HS-27A (cell line): ENCODE measurements at places on chromosomes 2 and 18.

GRCh38 chr2:219509780-219510511 is 4.3 kb upstream of the ASIC4 start:
- DNase-seq = no peak

- DNase-seq = peak; percentile 29
Observed at GRCh38 chr2:19574778-19575260, 216.4 kb upstream of the OSR1 start.

- no peak for DNase-seq
Observed at GRCh38 chr2:183495589-183496267, 371.5 kb downstream of the NUP35 start.

DNA sequence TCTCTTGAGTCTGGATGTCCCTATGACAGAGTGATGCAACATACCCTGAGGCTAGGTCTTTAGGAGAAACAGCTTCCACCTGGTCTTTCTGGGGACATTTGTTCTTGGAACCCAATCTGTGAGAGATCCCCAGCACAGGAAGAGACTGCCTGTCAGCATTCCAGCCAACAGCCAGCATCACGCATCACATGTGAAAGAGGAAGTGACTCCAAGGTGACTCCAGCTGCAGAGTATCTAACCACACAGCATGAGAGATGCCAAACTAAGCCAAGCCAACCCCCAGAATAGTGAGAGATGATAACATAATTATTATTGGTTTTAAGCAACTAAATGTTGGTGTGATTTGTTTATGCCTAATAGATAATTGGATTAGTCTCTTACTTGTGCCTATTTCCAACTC is 35.7 kb downstream of the C18orf63 start:
- DNase-seq = no peak

DNA sequence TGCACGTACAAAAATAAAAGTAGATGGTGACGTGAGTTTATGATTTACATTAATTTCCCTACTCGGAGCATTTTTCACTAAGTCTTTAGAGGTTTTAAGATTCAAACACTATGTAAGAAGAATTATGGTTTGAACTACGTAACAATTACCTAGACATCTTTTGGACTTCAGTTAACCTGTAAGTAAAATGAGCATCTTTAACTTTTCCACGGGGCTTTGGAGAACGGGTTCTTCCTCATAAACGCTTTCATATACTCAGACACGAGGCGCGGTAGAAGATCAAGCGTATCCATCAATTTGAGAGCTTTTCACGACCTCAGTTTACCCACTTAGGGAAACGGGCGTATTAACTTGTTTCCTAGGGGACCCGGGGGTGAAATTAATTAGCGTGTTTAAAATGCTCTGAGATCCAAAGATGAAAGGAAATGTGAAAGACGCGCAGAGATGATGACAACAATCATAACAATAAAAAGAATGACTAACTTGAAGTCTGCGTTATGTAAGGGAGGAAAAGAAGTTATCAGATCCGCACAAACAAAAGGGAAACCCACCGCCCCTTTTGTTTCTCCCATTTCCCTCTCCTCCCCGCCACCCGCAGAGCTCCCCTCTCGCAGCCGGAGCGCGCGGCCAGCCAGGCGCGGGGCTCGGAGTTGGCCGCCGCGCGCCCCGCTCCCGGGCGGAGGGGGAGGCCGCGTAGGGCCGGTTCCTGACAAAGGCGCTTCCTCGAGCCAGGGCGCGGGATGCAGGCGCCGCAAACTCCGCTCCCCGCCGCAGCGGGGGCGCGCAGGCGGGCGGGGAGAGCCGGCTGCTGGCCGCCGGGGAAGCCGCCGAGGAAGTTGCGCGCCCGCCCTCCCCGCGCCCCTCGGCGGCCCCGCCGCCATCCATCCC is 807 bp downstream of the PELI1 start:
- DNase-seq = no peak

DNA sequence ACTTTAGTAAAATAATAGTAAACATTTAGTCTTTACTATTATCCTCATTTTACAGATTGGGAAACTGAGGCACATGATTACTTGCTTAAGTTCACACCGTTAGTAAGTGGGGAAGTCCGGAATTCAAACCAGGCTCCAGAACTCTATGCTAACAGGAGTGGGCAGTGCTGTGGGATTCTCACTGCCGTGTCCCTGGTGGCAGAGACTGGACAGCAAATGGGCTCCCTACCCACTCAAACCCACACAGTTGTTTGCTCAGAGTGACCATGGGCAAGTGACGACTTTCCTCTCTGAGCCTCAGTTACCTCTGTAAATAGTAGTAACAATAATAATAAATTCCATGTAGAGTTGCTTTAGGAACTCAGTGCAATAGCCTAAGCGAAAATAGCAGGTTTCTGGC is 24.0 kb downstream of the MAIP1 start:
- DNase-seq = no peak

DNA sequence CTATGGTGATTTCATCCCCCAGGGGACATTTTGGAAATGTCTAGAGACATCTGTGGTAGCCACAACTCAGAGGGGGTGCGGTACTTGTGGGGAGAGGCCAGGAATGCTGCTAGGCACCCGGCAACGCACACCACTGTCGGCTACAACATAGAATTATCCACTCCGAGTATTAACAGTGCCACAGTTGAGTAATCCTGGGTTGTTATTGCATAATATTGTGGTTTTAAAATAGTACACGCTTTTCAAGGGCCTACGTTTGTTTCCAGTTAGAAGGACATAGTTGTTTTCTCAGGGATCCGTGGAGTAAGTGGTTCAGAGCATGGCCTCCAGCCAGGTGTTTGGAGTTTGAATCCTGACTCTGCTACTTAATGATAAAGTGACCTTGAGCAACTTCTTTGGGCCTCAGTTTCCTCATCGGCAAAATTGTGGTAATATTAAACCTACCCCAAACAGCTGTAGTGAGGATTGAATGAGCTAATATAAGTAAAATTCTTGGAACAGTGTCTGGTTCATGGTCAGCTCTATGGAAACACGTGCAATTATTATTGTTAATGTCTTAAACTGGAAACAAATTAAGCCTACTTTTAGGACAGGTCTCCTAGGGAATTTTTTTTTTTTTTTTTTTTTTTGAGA is 24.5 kb downstream of the CYP27A1 start:
- DNase-seq = peak; percentile 64

DNA sequence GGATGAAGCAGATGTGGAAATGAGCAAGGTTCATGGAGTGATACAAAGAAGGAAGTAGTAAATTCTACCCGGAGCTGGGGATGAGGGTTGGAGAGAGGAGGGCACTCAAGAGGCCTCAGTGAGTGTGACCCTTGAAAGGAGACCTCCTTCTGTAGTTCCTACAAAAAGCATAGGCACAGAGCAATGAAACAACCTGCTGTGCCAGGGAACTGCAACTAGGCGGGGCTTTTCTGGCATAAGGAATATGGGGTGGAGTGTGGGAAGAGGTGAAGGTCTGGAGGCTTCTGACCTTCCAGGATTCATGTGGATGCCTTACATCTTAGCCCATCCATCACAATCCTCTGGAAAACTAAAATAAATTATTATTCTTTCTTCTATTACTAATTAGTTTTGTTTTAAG is 25.5 kb upstream of the PGAP1 start:
- no peak for DNase-seq

GRCh38 chr2:206271065-206271464 is 3.4 kb upstream of the ZDBF2 start:
- no peak for DNase-seq

DNA sequence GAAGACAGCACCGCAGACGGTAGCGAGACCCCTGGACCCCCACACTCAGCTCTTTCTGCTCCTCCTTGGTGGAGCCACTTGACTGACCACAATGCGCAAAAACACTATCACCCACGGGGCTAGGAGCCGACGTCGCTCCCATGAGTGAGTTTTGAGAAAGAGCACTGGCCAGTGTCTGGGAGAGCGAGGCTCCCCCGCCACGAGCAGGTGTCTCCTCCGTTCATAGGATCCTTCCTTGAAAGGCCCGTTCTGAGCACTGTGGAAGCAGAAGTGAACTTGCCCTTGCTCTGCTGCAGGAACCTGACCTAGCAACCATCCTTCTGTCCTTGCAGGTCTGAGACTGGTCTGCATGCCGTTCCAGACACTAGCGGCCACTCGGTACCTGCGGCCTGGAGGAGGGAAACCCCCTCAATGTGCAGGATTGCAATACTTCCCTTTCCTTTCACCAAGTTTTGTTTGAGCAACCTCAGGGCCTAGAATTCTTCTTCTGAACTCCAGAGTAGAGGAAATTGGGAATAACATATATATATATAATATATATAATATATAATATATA is 12.9 kb upstream of the ZNF516 start:
- DNase-seq = no peak

DNA sequence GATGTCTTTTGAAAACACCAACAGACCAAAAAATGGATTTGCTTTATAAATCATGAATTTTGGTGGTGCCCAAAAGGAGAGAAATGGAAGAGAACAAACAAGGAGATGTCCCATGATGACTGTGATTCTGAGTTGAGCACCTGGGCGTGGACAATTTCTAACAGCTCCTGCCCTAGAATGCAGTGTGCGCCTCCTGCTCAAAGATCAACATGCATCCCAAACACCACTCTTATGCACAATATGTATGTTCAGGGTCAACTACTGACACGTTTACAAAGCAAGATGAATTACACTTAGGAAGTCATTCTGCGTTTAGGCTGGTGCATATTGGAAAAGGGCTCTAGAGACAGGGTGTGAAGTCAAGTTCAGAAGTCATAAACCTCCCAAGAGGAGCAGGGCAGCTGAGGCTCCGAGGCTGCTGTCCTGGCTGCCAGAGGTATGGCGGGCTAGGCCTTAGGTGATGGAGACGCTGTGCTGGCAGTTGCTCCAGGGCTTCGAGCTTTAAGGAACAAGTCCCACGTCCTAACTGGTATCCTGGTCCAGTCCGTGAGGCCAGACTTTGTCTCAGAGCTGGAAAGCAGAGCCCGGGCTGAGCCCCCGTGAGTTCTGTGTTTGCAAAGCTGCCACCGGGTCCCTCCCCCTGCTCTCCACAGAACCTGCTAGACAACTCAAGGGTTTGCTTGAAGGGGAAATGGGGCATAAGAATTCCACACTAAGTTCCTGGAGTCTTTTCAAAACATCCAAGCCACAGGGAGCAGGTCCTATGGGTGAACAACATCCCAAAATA is 74.0 kb downstream of the ZNF516 start:
- no peak for DNase-seq

GRCh38 chr2:37379881-37380296 is 35.5 kb downstream of the QPCT start:
- no peak for DNase-seq

GRCh38 chr2:85449214-85449588 is 30.7 kb downstream of the SH2D6 start:
- no peak for DNase-seq

DNA sequence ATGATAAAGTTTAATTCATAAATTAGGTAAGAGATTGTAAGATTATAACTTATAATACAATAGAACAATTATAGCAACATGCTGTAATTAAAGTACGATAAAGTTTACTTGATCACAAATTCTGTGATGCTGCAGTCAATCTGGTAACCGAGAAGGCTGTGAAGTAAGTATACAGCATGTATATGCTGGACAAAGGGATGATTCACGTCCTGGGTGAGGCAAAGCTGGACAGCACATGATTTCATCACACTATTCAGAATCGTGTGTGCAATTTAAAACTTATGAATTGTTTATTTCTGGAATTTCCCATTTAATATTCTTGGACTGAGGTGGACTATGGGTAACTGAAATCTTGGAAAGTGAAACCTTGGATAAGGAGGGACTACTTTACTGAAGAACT is 522.2 kb upstream of the CNTNAP5 start:
- DNase-seq = no peak

DNA sequence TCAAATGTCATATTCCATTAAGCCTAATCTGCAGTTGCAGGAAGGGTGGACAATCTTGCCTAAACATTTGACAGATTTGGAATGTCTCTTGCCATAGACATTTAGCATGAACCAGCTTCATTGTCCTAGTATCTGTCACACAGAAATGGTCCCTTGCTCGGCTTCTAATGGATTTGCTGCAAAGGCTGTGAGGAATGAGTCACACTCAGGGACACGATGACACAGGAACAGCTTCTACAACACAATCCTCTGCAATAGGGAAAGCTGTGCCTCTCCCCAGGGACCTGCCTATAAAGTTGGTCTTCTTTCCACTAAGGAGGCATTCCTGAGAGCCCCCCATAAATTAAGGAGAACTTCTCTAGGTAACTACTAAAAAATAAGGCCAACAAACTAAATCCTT is 155.1 kb upstream of the L3MBTL4 start:
- DNase-seq = no peak

DNA sequence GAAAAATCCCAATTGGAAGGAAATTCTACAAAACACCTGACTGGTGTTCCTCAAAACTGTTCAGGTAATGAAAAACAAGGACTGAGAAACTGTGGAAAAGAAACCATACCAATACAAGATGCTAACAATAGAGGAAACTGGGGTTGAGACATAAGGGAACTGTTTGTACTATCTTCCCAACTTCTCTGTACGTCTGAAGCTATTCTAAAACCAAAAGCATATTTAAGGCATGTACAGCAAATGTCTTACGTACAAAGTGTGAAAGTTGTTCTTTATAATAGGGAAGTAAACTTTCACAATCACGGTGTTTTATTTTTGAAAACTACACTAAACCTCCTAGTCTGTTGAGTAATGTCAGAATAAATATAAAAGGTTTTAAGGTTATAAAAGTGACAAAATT is 776.1 kb upstream of the RAB6C start:
- no peak for DNase-seq

DNA sequence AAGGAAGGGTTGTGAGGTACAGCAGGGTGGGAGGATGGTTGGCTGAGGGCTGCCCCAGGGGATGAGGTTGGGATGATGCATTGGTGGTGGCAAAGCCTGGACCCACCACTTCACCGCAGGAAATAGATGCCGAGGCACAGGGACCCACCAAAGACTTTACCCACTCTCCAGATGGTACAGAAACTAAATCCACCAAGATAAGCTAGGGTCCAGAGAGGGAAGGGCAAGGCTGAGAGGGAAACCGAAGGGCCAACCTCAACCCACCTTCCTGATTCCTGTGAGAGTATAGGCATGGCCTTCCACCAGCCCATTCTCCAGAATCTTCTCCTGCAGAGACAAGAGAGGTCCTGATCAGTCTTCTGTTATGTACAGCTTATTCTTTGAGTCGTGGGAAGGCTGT is 18.1 kb downstream of the CAPN14 start:
- DNase-seq = no peak

DNA sequence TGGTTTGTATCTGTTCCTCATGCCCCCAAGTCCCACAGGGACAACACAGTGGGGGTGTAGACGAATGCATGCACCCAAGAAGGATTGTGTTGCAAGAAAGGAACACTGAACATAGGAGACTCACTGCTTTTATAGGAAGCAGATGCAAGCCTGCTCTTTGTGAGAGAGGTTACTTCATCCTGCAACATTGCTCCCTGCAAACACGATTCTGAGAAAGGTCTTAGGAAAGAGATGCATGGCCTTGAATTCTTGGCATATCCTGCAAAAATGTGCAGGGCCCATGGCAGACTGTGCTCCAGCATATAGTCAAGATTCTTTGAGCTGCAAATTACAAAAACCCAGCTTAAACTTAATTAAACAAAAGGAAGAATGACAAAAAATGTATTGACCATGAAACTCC is 312.2 kb upstream of the MGAT5 start:
- no peak for DNase-seq
